Activated gamma-delta T cell treated with Interleukin-2 at 50 U/mL for 16 hours (primary cell): ENCODE measurements at places on chromosomes 7 and 10.

DNA sequence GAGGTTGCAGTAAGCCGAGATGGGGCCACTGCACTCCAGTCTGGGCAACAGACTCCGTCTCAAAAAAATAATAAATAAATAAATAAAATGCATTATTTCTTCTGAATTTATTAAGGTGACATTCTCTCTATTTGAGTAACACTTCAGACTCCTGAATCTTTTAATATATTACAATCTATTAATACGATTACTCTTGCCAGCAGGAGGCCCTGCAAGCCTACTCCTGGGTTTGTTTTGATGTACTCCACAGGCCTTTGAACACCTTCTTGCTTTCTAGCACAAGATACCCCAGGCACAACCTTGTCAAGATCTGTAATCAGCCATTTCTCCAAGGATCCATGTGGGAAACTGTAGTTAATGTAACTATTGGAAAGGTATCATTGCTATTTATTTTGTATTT, 63.5 kb downstream of the COBL start:
- DNase-seq = no peak

DNA sequence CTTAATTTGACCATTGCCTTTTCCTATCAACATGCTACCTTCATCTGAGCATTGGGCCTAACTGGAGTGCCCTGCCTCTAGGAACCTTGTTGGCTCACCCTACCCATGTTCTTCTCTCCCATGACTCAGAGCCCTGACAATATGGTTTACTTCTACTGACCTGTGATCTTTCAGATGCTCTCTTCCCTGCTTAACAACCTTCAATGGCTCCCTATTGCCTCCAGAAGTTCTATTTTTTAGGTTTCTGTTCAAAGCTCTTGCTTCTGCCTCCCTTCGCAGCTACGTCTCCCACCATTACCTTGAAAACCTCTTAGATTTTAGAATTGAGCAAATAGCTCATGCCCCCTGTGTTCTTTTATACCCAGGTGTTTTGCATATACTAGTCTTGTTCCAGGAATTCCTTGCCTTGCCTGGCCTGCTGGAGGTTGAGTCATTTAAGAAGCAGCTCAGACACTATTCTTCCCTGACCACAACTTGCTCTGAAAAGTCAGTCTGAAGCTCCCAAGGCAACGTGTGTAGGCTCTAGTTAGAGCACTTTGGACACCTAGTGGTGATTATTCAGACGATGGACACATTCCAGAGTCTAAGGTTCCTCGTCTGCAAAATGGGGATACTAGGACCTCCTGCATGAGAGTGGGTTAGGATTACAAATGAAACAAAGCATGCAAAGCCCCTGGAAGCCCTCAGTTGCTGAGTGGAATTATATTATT, 64.4 kb upstream of the EMX2 start:
- DNase-seq = no peak

DNA sequence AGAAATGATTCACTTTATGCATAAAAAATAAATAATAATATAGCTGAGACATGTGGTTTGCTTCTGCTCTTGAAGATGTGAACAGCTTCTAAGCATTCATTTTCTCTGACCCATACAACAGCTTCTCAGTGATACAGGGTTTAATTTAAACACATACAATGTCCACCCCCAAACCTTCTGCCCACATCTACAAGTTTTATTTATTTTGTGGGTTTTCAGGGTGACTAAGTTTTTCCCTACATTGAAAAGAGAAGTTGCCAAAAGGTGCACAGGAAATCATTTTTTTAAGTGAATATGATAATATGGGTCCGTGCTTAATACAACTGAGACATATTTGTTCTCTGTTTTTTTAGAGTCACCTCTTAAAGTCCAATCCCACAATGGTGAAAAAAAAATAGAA, 17.2 kb downstream of the INHBA start:
- no peak for DNase-seq

DNA sequence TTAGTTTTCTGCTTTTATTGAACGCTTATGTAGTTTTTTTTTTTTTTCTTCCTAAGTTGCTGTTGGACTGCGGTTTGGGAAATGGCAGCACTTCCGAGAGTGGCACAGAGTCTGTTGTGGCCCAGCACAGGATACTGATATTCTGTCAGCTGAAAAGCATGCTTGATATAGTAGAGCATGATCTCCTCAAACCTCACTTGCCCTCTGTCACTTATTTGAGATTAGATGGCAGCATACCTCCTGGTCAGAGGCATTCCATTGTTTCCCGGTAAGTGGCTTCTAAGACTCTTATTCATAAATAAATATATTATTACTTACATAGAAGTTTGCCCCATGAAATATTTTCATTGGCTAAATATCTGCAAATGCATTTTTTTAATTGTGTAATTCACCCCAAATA, 101.1 kb downstream of the BTAF1 start:
- no peak for DNase-seq

DNA sequence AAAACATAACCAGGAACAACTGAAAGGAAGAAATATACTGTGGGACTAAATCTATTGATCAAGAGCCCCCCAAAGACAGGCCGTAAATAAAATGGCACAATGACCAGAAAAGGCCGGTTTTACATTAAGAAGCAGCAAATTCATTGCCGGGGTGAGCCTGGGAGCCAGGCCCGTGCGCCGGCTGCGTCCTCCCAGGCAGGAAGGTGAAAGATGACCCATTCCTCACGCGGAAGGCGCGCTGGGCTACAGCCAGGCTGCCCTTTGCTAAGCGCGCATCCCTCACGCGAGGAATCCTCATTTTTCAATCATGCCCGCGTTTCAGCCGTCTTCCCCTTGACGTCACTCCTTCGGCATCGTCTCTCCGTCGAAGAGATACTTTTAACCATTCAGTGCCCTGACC, 47.6 kb upstream of the MGMT start:
- DNase-seq = no peak

DNA sequence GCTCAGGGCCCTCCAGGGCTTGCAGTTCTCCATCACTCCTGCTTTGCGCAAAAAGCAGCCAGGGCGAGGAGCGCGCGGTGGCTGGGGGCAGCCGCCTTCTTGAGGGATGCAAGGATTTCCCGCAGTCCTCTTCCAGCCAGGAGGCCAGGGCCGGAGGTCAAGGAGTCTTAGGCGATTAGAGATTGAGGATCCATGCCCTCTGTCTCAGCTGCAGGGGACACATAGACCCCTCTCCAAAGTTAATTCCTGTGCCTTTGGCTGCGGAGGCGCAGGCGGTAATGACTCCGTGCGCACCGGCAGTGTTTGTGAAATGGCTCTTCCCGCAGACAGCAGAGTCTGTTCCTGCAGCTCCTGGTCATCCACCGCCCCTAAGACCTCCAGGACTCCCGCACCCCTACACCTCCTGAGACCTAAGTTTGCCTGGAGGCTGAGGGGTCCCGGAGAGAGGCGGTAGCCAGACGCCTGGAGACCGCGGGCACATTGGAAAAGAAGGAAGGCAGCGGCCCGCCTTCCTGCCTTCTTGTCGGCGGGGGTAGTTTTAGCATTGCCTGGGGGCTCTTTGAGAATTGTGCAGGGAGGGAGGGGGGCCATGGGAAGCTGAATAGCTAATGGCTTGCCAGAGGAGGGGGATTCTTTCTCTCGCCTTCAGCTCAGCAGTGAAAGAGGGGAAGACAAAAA, 3.3 kb upstream of the NEUROG3 start:
- DNase-seq = no peak
